T-cell (primary cell): ENCODE measurements at places on chromosomes 2 and 18.

DNA sequence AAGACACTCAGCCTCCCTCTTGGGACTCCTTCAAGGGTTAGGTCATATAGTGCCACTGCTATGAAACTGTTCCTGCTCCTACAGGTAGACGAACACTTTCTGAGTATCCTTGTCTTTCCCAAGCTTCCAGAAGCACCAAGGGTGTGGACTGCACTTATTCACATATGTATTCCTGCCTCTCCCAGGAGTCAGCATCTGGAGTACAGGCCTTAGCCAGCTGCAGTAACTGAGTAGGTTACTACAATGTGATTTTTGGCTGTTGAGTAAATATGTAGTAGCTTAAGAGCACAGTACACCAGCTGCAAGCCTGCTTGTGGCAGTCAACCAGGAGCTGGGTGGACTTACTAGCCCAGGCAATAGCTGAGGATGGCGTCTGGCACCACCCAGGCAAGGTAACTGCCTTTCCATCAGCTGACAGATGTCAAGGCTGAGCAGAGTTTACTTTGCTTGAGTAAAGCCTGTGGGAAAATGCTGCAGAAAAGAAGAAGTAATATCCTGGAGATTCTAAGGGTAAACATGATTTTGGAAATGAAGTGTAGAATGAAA, 14.0 kb upstream of the SCLY start:
- no peak for DNase-seq

DNA sequence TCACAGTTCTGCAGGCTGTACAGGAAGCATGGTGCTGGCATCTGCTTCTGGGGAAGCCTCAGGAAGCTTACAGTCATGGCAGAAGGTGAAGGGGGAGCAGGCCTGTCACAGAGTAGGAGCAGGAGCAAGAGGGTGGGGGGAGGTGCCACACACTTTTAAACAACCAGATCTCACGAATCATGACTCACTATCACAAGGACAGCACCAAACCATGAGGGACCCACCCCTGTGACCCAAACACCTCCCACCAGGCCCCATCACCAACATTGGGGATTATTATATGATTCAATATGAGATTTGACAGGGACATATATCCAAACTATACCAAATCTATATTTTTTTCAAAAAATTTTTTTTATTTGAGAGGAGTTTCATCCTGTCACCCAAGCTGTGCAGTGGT, 51.0 kb upstream of the GLS start:
- DNase-seq: no peak

DNA sequence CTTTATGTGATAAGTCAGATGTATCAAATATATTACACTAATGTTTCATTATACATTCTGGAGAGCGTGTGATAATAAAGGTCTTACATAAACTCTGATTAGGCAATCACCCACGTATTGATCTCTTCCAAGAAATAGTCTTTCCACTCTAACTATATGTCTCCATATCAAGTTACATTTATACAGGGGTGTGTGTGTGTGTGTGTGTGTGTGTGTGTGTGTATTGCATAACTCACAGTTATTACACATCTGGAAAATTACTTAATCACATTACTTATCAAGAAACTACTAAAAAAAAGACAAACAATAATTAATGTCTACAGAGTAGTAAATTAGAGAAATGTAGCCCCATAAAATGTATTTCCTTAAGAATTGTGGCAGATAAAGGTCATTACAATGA, 339.8 kb downstream of the CDH19 start:
- DNase-seq: no peak

GRCh38 chr2:63124218-63124617, 73.6 kb downstream of the OTX1 start:
- no peak for DNase-seq

- DNase-seq: no peak
Measured at GRCh38 chr2:168986398-168986943, 44.7 kb downstream of the ABCB11 start.

GRCh38 chr18:79477711-79478483, 82.2 kb downstream of the NFATC1 start:
- DNase-seq: no peak

DNA sequence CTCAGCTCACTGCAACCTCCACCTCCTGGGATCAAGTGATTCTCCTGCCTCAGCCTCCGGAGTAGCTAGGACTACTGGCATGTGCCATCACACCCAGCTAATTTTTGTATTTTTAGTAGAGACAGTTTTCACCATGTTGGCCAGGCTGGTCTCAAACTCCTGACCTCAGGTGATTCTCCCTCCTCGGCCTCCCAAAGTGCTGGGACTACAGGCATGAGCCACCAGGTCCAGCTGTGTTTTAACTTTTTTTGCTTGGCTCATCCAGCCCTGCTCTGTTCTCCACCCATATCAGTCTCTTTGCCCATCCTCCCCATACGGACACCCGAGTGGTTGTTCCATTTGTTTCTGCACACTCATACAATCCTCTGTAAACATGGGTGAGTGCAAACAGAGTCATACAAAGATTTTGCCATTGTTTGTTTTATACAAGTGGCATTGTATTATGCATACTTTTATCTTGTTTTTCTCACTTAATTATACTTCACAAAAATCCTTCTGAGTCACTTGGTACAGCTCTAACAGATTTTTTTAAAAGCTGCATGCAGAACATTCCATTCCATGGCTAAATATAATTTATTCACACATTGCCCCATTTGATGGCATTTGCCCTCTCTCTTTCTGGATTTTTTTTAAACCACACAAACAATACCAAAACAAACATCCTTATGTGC, 5.3 kb downstream of the APOB start:
- DNase-seq: no peak

GRCh38 chr2:143901185-143901842, 618.6 kb downstream of the ZEB2 start:
- DNase-seq: no peak

DNA sequence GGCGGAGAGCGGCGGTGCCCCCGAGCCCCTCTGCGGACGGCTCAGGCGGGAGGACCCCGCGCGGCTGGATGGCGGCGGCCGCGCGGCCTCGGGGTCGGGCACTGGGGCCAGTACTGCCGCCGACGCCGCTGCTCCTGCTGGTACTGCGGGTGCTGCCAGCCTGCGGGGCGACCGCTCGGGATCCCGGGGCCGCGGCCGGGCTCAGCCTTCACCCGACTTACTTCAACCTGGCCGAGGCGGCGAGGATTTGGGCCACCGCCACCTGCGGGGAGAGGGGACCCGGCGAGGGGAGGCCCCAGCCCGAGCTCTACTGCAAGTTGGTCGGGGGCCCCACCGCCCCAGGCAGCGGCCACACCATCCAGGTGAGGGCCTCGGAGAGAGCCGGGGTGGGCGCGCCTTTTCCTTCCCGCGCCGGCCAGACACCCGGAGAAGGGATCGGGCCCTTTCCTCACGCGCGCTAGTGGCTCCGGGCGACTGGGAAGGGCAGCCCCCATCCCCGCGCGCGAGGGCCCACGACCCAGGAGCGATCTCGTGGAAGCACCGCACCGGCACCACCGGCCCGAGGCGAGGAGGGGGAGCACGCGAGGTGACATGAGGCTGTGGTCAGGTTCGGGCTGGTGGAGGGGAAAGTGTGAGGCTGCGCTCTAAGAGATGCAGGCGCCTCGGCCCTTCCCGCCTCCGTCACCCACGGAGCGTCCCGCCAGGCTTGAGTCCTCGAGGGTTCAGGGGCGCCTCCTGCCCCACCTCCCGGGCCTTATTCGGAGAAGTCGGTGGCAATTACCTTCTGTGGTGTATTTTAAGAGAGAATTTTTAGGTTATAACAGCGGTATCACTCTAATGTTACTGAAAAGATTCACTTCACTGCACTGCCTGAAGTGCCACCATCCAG, 607 bp downstream of the LAMA3 start:
- DNase-seq: no peak

- no peak for DNase-seq
Measured at GRCh38 chr2:203681978-203682377, 24.5 kb upstream of the CD28 start.

DNA sequence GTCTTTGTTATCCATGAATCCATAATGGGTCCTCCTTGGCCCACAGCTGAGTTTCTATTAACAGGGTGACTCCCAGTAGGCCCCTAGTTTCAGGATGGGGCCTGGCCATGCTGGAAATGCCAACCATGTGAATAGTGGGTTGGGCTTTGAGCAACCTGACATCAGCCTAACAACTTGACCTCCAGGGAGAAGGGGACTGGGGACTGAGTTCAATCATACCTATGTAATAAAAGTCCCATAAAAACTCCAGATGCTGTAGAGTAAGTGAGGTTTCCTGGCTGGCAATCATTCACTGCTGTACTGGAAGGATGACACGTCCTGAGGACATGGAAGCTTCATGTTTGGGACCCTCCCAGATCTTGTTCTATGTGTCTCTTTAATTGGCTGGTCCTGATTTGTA, 7.9 kb downstream of the REV1 start:
- DNase-seq: no peak

DNA sequence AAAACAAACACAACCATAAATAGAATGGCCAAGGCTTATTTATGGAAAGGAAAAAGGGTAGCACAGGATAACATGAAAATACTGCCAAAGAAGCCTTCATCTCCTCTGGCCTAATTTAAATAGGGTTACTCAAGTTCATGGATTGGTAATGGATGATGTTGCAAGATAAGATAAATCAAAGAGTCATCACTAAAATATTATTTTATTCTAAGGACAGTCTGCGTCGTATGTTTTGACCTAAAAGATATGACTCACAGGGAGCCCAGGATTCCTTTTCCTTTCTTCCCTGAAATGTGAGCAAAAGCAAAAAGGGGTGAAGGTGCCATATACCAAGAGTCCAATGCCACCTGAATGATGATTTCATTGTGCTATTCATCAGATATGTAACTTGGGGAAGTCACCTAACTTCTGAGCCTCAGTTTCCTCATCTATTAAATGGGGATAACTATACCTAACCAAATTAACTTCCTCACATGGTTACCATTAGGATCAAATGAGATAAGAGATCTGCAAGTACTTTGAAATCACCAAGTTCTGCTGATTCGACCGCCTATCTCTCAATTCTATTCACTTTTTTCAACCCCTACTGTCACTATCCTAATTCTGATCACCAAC, 137.7 kb downstream of the THADA start:
- no peak for DNase-seq

GRCh38 chr18:35345460-35345921, 1.3 kb upstream of the ZNF24 start:
- DNase-seq: no peak

DNA sequence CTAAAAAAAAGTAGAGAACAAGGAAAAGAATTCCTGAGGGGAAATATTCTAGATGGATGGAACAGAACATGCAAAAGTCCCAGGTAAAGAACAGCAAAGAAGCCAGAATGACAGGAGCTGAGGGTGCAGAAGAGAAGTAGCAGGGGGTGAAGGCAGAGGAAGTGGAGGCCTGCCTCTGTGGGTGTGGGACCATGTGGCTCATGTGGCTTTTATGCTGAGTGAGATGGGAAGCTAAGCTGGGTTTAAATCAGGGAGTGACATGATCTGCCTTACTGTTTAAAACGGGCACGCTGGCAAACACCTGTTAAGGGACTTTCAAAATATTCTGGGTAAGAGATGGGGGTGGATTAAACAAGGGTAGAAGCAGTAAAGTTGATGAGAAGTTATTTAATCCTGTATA, 40.0 kb downstream of the GKN2 start:
- DNase-seq: peak; percentile 46

DNA sequence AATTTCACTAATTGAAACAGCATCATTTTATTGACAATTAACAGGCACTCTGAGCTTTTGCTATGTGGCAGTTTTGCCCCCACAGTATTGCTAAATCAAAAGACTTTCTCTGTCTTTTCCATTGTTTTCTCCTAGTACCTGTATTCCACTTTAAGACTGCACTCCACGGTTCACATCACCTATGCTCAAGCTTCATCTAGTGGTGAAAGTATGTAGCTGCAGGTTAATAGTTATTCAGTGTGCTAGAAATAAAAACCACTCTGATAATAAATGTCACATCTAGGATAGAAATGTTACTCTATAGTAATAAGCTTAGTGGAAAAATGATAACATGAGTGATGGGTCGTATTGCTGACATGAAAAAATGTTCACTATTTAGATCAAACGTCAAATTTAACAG, 24.6 kb downstream of the ARL6IP6 start:
- no peak for DNase-seq

DNA sequence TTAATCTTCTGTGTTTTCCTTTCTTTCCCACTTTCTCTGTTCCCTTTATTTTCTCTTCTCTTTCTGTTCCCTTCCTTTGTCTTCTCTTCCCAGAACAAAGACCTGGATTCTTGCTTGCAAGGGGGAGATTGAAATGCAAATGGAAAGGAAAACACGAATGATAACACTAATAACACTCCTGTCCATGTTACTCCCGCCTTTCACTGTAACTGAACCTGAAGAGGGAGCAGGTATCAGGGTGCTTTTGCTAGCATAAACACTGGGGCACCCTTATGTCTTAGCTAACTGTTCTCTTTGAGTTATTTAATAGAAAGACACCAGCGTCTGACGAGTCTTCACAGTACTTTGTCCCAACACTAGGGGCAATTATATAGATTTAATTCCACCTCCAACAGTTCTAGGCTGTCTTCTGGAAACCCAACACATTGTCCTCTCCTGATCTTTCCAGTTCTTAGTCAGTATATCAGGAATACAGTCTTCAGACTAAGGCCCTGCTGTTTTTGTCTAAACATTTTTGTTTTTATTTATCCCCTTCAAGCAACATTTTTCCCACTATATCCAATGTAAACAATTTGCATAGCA, 99.2 kb downstream of the PTPRM start:
- no peak for DNase-seq

DNA sequence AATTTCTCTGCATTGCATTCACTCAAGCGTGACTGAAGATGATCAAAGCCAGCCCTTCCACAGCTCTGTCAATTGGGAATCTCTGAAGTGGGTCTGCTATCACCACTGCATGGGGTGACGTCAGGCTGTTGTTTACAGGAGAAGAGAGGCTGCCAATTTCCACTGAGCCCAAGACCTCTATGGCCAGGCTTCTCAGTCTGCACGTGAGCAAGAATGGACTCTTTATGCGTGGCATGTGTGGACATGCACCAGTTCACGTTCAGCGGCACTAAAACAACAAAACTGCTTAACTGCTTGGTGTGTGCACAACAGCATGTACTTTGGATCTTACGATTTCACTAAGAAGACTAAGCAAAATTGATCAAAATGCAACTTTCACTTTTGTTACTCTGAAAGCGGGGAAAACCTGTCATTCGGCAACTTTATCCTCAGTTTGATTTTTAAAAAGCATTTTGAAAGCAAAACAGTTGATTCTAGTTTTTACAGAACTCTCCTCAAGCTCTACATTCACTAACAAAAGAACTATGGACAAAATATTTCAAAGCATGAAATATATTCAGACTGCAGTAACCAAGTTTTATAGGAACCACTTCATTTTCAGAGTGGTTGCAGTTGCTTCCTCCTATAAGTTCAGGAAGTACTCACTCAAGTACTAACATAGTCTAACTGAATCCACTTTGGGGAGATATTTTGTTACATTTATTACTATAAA, 77.0 kb upstream of the SERTAD2 start:
- DNase-seq: peak; percentile 35

DNA sequence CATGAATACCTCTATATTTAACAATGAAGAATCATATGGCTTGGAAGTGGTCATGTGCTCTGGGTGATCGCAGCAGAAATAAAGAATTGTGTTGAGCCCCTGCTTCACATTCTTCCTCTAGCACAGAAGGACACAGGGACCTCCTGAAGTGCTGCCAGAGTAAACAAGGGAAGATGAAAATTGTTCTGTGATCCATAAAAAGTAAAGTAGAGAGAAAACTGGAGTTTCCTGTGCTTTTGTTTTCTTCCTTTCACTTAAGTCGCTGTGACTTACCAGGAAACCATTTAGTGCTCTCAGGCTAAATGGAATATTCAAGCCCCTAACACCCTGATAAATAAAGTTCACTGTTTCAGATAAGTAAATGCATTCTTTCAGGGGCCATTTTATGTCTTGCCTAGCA, 1173.6 kb upstream of the CHAC2 start:
- no peak for DNase-seq
